ENCODE measurements at places on chromosomes 13 and 19.

- no peak for DNase-seq
These were observed 14.9 kb downstream of the FGF21 start for GRCh38 chr19:48770266-48770665.

DNA sequence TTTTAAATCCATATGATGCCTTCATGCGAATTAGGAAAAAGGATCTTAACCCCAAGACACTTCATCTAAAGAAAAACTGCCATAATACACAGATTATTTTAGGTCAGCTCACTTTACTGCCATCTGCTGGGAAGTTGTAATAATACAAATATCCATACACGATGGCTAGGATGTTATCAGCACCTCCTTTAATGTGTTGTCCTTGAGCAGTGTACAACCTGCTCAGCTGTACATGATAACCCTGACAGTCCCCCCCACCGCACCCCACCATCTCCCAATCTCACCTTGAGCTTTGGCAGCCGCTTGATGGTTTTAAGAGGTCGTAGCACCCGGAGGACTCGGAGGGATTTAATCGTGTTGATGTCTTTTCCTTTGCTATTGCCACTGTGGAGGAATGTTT is 112.2 kb downstream of the IER2 start:
- no peak for DNase-seq

DNA sequence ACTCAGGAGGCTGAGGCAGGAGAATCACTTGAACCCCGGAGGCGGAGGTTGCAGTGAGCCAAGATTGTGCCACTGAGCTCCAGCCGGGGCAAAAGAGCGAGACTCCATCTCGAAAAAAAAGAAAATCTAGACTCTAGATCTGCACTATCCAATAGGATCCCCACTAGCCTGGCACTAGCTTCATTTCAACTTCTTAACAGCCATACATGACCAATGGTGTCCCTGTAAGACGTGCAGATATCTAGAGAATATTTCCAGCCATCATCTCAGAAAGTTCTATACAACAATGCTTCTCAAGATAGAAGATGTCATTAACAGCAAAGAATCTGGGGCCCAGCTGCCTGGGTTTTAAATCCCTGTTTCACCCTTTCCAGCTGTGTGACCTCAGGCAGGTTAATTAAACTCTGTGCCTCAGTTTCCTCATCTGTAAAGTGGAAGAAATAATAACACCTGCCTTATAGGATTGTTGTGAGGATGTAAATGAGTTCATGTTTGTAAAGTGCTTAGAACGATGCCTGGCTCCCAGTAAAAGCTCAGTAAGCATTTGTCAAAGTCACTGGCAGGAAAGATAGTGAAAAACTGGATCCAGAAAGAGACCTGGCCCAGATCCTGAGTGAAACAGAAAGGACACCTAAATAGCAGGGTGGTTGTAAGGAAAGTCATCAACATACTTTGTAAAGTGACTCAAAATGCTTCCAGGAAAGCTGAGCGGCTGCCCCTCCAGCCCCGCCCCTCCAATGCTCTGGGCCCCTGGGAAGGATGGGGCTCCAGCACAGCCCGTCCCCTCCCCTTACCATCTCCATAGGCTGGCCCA is 13.5 kb downstream of the WIZ start:
- no peak for DNase-seq

DNA sequence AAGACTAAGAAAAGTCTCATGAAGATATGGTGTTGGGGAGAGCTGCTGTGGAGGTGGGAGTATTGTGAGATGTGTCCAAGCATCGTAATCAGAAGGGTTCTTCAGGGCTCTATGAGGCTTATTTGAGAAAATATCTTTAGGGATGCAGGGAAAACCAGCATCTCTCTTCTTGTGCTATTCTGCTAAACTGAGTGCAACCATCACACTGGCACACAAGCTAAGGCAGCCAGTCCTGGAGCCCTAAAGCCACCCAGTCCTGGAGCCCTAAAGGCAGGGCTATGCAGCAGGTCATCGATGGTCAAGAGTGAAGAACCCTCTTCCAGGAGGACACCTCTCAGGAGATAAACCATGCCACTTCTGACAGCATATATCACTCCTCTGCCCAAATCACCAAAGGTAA is 445.2 kb upstream of the MIR17HG start:
- no peak for DNase-seq

DNA sequence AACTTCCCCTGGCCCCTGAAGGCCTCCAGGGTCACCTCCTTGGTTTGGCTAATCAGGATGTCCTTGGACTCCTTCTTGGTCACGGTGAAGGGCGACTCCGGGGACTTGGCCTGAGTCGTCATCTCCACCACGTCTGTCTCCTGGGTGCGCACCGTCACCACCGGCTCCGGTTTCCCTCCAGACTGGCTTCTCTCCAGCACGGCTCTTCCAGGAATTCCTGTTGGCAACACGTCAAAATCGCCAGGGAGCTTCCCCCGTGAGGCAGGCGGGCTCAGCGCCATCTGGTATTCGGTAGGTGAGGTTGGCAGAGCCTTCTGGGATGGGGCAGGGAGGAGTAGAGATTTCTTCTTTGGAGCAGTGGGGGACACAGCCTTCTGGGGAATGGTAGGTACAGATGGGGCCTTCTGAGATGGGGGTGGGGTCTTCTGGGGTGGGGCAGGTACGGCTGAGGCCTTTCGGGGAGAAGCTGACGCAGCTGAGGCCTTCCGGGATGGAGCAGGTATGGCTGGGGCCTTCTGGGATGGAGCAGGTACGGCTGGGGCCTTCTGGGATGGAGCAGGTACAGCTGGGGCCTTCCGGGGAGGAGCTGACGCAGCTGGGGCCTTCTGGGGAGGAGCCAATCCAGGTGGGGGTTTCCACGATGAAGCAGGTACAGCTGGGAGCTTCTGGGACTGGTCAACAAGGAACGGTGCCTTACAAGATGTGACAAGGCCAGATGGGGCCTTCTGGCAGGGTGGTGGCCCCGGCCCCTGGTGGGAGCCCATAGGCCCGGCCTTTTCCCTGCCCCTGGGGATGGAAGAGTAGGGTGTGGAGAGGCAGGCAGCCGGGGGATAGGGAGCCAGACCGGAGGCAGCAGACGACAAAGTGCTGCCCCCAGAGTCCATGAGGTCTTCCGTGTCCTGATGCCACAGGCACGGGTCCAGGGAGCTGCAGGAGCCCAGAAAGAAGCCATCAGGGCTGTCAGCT is 3.8 kb downstream of the GARIN5B start:
- no peak for DNase-seq

DNA sequence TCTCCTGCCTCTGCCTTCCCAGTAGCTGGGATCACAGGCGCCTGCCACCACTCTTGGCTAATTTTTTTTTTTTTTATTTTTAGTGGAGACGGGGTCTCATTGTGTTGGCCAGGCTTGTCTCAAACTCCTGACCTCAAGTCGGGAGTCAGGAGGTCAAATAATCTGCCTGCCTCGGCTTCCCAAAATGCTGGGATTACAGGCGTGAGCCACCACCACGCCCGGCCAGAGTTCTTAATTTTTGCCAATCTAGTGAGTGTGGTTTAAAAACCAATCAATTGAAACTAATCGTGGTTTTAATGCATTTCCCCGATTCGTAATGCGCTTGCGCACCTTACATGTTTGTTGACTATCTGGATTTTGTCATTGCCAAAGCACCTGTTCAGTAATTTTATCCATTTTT is 37.0 kb downstream of the SKA3 start:
- no peak for DNase-seq

DNA sequence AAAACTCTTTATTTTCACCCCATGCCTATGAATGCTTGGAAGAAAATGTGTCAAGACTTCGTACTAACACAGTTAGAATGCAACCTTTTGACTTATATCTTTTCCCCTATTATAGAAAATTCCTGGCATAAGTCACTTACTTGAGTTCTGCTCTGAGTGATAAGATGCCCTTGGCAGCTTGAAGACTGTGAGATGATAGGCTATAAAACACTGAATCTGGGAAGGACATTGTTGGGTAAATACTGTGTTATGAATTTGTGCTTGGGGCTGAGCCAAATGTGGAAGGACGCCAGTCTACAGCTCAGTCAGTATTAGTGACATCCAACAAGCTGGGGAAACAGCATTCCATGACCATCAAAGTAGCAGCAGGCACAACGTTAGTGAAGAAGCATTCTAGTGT is 368.0 kb upstream of the SGCG start:
- DNase-seq: no peak

GRCh38 chr19:42433503-42434260 is 6.5 kb upstream of the LIPE start:
- peak; percentile 83 for DNase-seq

DNA sequence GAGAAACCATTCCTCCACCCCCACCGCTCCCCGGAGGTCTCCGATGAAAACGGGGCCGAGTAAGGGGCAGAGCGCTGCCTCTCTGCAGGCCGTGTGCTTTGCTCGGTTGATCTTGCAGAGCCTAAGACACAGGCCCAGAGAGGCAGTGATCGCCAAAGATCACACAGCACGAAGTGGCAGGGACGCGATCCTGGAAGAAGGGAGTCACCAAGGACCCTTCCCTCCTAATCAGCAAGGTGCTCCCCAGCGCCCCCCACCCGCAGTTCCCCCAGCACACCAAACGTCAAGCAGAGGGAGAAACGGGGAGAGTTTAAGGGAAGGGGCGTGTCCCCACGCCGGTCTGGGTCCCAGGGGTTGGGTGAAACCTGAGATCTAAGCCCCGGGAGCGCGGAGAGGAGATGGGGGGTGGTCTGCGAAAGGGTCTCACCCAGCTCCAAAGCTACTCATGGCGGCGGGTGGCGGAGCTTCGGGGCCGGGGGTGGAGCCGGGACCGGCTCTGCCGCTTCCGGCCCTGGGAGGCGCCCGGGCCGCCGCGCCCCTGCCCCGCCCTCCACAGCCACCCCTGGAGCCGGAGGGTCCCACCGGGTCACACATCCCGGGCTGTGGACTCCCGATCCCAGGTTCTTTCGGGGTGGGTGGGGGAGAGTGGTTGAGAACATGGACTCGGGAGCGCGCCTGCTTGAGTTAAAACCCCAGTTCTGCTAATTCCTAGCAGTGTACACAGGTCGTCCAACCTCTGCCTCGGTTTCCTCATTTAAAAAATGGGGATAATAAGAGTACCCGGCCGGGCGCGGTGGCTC is at the start of gene EML2:
Gene EML2 (minus strand): TSS at position 468 of the 800 bp plus-strand sequence. CDS start 21 bp downstream, at position 447.
- DNase-seq: peak; percentile 60

- DNase-seq: no peak
These were observed 10.8 kb downstream of the C2CD4C start for GRCh38 chr19:397941-398706.

GRCh38 chr19:343941-344624 is 513 bp downstream of the MIER2 start:
- DNase-seq: peak; percentile 46

GRCh38 chr13:29923554-29924481 is 73.4 kb upstream of the UBL3 start:
- peak; percentile 35 for DNase-seq

DNA sequence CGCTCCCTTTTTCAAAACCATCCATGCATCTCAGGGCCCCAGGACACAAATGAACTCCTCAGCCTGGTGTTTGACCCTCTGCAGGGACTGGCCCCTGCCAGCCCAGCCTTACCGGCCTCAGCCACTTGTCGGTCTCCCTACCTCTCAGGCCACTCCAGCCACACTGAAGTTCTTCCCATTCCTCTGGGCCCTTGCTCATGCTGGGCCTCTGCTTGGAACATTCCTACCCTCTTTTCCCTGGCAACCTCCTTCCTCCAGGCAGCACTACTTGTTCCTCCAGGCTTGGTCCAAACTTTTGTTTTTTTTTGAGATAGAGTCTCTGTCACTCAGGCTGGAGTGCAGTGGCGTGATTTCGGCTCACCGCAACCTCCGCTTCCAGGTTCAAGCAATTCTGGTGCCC is 7.6 kb upstream of the EGLN2 start:
- no peak for DNase-seq

GRCh38 chr13:48230541-48230940 is 2.5 kb upstream of the ITM2B start:
- DNase-seq: no peak

DNA sequence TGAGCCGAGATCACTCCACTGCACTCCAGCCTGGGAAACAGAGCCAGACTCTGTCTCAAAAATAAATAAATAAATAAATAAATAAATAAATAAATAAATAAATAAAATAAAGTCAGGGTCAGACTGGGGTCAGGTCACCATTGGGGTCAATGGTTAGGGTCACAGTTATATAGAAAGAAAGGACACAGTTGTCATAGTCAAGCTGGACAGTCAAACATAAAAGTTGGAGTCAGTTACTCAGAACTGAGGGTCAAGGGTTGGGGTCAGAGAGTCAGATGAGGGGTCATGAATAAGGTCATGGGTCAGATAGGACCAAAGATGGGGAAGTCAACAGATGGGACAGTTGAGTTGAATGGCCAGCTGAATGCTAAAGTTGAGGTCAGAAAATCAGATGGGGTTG is 16.7 kb upstream of the EPOR start:
- DNase-seq: no peak

DNA sequence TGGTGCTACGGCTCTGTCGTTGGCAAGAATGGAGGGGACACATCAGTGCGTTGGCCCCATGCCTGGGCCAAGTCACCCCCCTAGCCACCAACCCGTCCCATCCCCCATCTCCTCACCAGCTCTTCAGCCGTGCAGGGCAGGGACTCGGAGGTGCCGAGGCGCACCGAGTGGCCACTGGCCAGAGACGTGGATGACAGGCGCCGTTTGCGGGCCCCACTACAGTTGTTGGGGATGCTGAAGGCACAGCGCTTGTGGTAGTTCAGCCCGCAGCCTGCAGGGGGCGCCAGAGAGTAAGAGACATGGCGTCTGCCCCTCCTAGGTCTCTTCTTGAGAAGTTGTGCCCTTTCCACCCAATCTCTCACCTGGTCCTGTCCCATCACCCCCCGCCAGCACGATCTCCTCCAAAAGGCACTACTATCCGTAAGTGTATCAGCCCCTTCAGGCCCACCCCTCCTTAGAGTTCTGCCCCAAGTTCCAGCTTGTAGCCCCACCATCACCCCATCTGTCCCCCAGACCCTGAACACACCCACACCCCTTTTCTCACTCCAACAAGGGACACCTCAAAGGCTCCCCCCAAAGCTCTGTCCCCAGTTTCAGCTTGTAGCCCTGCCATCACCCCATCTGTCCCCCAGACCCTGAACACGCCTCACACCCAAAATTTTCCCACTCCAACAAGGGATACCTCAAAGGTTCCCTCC is 12.4 kb downstream of the PRKD2 start:
- peak; percentile 35 for DNase-seq

GRCh38 chr13:113784645-113785024 is 25.6 kb downstream of the TMEM255B start:
- DNase-seq: no peak

DNA sequence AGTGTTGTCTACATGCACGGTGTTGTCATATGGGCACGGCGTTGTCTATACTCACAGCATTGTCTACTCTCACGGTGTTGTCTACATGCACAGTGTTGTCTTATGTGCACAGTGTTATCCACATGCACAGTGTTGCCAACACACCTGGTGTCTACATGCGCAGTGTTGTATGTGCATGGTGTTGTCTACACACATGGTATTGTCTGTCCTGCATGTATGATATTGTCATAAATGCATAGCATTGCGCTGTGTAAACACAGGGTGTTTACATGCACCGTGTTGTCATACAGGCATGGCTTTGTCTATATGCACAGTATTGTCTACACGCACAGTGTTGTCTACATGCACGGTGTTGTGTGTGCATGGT is 6.8 kb downstream of the ADPRHL1 start:
- no peak for DNase-seq
